Heart right ventricle (tissue), 16 donors: ENCODE measurements at places on chromosomes 6 and 20. TPM values are rescaled to one million over a fixed set of nuclear protein-coding genes. Genes with fewer than 3 reads are reported as not detected.

DNA sequence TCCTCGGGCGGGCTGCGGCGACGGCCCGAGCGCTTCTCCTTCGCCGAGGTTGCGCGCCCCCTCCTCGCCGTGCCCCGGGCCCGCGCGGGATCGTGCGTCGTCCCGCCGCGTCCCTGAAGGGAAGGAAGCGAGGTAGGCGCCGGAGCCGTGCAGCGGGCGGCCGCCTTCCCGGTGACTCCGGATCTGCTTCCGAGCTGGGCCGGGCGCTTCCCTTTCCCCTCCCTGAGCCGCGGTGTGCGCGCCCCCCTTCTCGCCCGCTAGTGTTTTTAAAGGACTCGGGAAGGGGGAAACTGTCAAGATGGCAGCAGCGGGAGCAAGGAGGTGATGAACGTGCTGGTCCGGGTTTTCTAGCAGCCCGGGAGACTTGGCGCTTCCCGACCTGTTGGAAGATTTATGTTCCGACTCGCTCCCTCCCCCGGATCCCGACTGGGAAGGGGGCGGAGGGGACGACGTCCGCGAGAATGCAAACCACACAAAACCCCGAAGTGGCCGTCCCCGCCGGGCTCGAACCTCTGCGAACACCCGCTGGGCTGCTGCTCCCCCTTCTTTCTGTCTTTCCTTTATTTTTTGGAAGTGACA lies 744 bp upstream of the FOXO3 start:
- peak; percentile 70 for DNase-seq

GRCh38 chr20:52943185-52943841 lies 28.8 kb upstream of the TSHZ2 start:
- no peak for DNase-seq

DNA sequence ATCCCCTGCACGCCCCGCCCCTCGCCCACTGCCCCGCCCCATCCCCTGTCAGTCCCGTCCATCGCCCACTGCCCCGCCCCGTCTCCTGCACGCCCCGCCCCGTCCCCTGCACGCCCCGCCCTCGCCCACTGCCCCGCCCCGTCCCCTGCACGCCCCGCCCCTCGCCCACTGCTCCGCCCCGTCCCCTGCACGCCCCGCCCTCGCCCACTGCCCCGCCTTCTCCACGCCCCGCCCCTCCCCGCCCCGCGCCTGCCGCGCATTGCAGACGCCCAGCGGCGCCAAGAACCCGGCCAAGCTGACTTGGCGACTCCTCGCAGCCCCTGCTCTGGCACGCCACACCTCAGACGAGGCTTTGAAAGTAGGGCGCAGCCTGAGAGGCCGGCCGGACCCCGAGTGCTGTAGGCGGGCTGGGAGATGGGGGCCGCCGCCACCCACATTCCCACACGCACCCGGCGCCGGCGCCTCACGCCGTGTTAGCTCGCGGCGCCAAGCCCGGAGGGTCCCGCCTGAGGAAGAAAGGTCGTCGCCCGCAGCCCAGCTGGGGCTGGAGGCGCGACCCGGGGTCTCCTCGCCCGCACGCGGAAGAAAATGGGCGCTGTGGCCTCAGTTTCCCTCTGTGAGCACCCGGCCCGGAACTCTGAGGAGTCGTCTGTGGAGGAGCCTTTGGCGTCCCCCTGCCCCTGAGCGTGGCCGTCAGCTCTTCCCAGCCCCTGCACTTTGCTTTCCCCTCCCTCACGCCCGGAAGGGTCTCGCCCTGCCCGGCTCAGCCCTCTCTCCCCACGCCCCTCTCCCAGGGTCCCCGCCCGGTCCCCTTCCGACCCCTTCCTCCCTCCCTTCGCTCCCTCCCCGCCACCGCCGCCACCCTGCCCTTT lies at the start of gene RAD21L1:
Gene RAD21L1, plus strand, starts transcription at position 262 of the 872 bp plus-strand sequence. CDS start 2,410 bp downstream, outside the sequence.
- DNase-seq: peak; percentile 85

DDO gene
- polyA plus RNA-seq: 7.6 TPM

PRDM13 gene
- not detected for polyA plus RNA-seq

F13A1 gene
- polyA plus RNA-seq: 23.3 TPM
